ENCODE measurements at places on chromosomes 5 and 9.

DNA sequence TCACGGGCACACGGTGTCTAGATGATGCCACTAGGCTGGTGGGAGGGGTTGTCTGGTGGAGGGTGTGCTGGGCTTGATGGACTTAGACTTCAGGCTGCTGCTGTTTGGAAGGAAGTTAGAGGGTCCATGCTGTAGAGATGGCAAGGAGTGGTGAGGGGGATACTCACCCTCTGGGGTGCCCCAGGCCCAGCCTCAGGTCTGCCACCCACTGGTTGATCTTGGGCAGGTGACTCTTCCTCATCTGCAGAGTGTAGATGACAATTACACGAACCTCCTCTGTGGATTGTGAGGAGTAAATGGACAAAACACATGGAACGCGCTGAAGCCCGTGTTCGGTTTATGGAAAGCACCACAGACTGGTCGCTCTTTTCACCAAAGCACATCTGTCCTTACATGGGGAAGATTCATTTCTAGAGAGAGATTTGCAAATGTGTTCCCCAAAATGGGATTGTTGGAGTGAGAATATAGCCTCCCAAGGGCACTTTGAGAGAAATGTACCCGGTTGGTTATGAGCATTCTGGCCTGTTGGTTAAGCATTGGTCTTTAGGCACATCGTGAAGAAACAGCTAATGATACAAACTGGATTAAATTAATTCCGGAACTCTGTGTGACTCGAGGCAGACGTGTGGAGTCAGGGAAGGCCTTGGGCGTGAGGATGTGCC lies 58.2 kb downstream of the ZNF618 start:
- no peak for DNase-seq

DNA sequence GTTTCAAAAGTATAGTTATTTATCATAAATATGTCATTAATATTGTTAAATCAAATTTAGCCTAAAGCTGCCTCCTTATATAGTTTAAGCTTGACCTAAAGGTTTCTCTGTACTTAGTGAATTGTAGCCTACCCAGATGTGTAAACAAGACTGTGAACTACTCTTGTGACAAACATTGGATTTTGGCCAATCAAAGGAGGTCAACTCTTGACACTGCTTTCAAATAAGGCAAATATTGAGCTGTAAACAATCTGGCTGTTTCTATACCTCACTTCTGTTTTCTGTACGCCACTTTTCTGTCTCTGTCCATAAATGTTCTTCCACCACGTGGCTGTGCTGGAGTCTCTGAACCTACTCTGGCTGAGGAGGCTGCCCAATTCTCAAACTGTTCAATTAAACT lies 51.2 kb downstream of the FXN start:
- no peak for DNase-seq

- DNase-seq = peak; percentile 39
These were observed 636.5 kb downstream of the TLE1 start for GRCh38 chr9:81052846-81053245.

GRCh38 chr5:1515311-1515920 lies 8.3 kb downstream of the LPCAT1 start:
- DNase-seq = no peak

- peak; percentile 71 for DNase-seq
These were observed 38.5 kb downstream of the FAXDC2 start for GRCh38 chr5:154811653-154812465.

- DNase-seq = no peak
These were observed 28.3 kb downstream of the PRRX2 start for GRCh38 chr9:129693741-129694140.

DNA sequence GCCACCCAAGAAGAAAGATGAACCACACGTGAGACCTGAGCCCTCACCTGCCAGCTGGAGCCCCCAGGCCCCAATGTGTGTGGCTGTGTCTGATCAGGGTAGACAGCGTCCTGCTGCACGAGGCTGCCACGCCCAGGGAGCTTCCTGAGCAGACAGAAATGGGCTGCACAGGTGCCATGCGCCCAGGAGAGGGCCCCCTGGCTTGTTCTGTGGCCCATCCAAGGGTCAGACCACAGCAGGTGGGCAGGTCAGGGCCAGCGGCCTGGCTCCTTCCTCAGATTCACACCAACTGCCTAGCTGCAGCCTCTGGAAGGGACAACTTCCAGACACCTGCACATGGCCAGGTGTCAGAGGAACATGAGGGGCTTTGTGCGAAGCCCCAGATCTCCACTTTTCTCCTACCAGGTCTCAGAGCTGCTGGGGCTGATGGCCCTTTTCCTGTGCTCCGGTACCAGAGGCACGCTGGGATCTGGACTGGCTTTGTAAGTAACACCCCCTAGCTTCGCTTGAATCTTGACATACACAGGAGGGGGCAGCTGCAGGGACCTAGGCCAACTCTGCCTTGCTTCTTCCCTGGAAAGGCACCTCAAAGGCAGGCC lies 10.8 kb downstream of the SARDH start:
- DNase-seq = no peak

DNA sequence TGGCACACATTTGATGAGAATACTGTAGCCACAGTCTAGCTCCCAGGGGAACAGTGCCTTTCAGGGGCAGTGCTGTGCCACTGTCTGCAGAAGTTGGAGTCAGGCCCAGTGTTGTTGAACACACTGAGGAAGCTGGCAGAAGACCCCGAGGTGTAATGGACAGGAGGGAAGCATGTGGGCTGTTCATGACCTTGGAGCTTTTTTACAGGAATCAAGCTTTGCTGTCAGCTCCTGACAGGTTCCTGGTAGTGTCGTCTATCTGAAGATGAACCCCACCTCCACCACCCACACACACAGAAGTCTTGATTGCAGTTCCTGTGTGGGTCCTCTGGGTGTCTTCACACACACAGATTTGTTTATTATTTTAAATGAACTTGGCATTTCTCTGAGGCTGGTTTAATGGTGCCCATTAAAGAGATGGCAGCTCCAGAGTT lies 40.3 kb upstream of the TNFAIP8 start:
- DNase-seq = peak; percentile 49

DNA sequence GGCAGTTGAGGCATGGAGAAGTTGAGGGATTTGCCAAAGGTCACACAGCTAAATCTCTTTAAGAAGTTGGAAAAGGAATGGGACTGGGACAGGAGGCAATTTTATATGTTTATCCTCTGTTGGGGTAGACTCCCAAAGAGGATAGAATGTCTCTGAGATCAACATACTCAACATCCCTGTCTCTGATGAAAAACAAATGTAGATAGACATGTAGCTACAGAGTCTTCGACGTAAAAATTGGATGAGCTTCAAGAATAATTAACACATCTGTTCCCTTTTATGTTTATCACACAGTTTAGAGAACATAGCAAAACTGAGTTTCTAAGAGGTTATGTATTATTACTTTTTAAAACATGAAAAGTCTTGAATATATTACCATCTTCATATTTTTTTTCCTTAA lies 204.6 kb upstream of the CD180 start:
- DNase-seq = no peak

GRCh38 chr5:82353522-82353921 lies 75.4 kb upstream of the RPS23 start:
- DNase-seq = no peak

GRCh38 chr5:157710882-157711281 lies 20.3 kb upstream of the THG1L start:
- DNase-seq = peak; percentile 90

GRCh38 chr5:5645198-5645597 lies 222.7 kb downstream of the ICE1 start:
- DNase-seq = no peak

- no peak for DNase-seq
These were observed 93.9 kb downstream of the SETX start for GRCh38 chr9:132260846-132261245.

- no peak for DNase-seq
These were observed 65.3 kb upstream of the RUSC2 start for GRCh38 chr9:35424356-35425352.

DNA sequence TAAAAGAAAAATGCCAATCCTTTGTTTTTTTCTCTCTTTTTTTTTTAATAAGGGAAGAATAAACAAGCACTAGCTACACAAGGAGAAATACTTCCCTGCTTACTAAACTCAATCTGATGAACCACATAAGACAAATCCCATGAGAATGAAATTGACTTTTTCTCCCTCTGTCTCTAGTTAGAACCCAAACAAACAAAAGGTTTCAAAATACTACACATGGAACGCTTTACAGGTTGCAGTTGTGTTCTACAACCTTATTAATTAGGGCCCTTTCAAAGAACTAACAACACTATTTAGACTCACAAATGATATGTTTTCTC lies 124.5 kb downstream of the PDE4D start:
- DNase-seq = no peak

Data from ELR (cell line).